ENCODE measurements at places on chromosomes 4 and X.

GRCh38 chr4:154590329-154591006, at the start of gene FGA:
Gene FGA (minus strand): TSS chr4:154590742. CDS start chr4:154590687, 55 bp downstream.
- no peak for DNase-seq

DNA sequence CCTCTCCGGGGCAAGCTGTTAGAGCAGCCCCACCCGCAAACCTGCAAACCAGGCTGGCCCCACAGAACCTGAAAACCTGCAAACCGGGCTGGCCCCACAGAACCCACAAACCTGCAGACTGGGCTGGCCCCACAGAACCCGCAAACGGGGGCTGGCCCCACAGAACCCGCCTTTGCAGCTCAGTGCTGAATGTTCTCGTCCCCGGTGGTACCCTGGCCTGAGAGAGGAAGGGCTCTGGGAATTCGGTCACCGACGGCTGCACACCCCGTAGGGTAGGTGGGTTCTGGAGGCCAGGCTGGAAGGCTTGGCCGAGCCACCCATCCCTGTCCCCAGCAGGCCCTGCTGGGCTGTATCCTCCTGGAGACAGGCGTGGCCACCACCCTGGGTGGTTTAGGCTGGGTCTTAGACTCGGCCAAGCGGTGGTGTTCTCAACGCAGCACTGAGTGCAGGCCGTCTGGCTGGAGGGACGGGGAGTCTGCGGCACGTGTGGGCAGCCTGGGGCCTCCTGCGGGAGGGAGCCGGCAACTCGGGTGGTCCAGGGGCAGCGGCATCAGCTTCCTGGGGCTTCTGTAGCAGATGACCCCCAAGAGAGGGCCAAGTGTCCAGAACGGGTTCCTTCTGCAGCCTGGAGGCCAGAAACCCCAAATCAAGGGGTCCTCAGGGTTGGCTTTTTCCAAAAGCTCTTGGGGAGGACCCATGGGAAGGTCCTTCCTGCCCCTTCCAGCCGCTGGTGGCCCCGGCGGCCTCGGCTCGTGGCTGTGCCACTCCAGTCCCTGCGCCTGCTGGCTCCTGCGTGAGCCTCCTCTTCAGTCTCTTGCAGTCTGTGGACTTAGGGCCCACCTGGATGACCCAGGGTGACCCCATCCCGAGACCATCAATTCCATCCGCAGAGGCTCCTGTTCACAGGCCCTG, 15.6 kb downstream of the DOK7 start:
- no peak for DNase-seq

DNA sequence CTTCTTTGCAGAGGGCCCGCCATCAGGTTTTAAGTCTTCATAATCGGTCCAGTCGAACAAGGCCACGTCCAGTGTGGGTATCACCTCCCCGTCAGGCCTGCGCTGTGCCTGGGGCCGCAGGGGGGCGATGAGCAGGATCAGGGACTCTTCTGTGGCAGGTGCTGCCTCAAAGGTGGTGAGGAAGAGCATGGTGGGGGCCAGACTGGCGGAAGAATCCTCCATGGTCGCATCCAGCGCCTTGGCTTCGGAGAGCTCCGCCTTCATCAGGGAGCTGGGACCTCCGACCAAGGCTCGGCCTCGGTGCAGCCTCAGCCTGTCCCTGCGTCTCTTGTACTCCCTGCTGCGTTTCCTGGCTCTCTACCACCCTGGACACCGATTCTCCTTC, 17.5 kb downstream of the FAM9A start:
- DNase-seq: no peak

GRCh38 chr4:180788729-180789128, 1454.5 kb upstream of the TENM3 start:
- DNase-seq: no peak

- DNase-seq: no peak
Observed at GRCh38 chr4:155805016-155805415, 46.2 kb downstream of the GUCY1B1 start.

DNA sequence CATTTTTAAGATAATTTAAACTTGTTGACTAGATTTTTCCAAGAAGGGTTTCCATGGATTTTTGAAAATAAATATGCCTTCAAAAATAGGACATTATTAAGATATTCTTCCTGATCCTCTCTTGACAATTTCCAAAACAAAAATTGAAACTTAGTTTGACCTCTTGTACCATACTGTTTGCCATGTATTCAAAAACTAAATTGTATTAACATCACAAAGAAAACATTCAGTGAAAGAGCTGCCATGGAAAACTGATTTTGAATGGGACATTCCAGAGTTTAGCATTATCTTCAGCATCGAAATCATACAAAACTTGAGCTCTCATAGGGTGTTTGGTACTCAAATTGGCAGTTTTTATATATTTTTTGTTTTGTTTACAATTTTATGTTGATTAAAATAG, 68.0 kb upstream of the HPGD start:
- no peak for DNase-seq

- no peak for DNase-seq
Observed at GRCh38 chrX:47854474-47854873, 17.8 kb downstream of the ZNF81 start.

GRCh38 chrX:19852014-19853005, 35.1 kb downstream of the SH3KBP1 start:
- no peak for DNase-seq

DNA sequence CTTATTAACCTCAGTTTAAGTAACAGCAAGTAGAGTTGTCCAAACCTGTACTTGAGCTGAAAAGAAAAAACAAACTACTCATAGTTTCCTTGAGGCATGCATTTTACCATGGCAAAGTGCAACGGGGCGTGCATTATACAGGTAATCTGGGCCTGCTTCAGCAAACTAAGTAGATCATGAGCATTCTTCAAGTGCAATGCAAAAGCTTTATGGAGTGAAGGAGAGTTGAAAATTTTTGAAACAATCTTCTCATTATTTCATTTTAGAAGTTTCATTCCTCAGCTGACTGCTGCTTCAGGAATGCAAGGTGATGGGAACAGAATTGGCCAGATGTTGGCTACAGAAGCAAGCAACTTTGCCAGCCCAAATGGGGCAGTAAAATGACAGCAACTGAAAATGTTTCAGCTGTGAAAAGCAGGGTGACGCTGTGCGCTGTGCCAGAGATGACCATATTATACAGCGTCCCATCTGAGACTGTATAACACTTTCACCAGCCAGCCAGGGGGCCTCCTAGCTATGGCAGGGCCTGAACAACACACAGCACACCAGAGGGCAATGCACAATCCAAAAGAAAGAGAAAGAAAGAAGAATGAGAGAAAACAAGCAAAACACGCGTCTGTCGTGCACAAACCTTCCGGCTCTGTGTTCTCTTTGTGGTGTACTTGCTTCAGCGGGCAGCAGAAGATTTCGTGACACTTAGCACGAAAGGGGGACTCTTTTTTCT, 145.5 kb upstream of the FGF13 start:
- DNase-seq: no peak

GRCh38 chr4:71275004-71275403, 63.8 kb upstream of the SLC4A4 start:
- no peak for DNase-seq

DNA sequence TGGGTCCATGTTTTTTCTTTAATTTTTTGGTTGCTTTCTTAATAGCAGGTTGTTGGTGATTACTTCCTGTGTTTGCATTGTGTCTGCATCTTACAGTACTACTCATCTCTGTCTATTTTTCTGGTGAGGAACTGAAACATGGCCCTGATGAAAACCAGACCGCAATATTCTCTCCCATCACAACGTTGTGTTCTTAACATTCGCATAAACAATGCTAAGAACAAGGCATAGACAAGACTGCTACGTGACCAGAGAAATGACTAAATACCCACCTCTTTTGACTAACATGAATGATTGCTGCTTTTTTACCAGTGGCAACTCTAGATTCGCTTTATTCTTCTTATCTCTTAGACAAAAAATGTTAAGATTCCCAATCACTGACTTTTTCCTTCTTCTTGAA, 179.1 kb downstream of the GC start:
- no peak for DNase-seq

- no peak for DNase-seq
Observed at GRCh38 chr4:173211222-173211621, 42.6 kb downstream of the GALNT7 start.

DNA sequence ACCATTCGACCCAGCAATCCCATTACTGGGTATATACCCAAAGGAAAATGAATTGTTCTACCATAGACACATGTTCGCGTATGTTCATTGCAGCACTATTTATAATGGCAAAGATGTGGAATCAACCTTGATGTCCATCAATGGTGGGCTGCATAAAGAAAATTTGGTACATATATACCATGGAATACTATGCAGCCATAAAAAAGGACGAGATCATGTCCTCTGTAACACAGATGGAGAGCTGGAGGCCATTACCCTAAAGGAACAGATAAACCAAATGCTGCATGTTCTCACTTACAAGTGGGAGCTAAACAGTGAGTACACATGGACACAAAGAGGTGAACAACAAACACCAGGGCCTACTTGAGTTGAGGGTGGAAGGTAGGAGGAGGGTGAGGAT, 45.1 kb downstream of the SCML2 start:
- no peak for DNase-seq

DNA sequence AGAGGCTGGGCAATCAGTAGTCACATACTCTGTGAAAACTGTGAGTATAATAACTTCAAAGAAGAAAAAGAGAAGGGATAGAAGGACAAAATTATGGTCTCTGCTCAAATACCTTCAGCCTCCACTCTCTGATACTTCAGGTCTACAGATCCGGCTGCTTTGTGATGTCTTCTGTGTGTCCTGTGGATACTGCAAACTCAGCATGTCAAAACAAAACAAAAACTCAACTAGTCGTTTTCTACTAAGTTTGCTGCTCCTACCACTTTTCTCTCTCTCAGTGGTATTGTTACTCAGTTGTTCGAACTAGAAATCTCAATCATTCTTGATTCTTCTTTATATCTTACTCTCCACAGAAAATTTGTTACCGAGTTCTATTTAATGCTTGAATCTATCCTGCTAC, 202.4 kb upstream of the ANK2 start:
- DNase-seq: no peak

- no peak for DNase-seq
Observed at GRCh38 chr4:153676984-153677383, 7.1 kb upstream of the TLR2 start.

DNA sequence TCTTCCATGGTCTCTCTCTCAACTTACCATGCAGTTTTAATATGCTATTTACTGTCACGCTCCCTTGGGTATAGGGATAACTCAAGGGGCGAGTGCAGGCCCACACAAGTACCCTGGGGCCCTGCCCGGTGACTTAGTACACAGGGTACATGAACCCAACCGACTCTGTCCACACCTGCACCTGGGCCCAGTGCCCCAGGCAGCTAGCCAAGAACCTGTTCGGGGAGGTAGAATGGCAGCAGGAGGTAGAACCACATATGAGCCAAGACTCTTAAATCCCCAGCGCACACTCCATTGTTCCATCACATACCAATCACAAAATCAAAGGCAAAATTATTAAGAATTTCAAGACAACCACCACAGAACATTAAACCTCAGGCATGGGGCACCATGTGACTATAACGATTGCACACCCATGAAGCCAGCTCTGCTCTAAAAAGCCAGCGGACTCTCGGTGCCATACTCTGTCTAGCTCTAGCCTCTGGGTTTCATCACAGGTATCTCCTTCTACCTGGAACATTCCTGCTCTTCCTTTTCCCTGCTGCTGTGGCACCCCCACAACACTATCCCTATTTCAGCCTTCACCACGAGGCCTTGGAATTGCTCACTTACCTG, 14.6 kb downstream of the PHF8 start:
- DNase-seq: no peak

- no peak for DNase-seq
Observed at GRCh38 chrX:134727363-134727762, 69.1 kb upstream of the PLAC1 start.

DNA sequence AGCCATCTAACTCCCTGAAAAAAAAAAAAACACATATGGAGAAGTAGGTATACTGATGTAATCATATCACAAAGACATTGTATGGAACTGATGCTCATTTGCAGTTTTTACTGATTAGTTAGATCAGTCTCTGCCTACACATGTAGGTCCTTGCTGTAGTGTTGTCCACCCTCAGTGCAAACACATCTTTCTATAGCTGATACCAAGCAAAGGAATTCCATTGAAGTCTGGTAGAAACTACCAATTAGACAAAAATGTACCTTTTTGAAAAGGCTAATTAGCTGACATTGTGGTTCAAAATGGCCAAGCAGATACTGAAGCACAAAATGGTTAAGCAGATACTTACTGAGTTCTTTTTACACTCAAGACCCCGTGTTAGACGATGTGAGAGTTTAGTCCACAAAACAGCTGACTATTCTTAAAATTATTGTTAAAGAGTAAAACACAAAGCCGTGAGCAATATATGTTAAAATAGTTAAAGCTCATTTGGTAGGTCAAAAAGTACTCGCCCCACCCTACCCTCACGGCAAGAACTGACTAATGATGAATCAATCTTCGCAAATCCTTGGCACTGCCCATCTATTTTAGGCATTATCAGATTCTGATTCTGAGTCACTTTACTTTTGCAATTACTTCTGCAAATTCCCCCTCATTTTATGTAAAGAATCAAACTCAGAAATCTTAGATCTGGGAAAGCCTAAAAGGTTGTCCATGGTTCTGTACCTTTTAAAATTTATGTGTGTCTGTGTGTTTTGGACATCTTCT, 40.4 kb downstream of the COL4A6 start:
- no peak for DNase-seq

GRCh38 chr4:62531264-62531663, 1331.1 kb downstream of the ADGRL3 start:
- DNase-seq: no peak

- no peak for DNase-seq
Observed at GRCh38 chr4:147581606-147582350, 35.4 kb upstream of the TMEM184C start.

- DNase-seq: no peak
Observed at GRCh38 chrX:103878466-103879122, 46.5 kb upstream of the RAB9B start.

DNA sequence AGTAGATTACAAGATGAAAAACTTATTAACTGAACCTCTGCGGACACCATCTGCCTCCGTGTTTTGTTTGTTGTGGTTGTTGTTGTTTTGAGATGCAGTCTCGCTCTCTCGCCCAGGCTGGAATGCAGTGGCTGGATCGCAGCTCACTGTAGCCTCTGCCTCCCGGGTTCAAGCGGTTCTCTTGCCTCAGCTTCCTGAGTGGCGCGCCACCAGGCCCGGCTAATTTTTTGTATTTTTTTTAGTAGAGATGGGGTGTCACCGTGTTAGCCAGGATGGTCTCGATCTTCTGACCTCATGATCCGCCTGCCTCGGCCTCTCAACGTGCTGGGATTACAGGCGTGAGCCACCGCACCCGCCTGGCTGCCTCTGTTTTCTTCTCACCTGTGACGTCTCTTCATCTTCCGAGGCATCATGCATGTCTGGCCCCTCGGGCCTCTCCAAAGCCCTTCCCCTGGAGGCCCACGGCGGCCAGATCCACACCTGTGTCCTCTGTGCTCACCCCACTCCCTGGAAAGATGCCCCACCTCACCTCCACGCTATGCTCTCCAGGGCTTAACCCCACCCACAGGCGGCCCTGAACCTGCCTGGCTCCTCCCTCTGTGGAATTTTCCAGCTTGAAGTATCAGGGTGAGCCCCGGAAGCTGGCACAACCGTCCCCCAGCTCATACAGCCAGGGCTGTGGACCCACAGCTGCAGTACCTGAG, 77.0 kb upstream of the MXD4 start:
- DNase-seq: no peak

- DNase-seq: no peak
Observed at GRCh38 chrX:88982933-88983332, 235.9 kb downstream of the CPXCR1 start.
